ENCODE measurements at places on chromosomes 16 and 17. TPM values are rescaled to one million over a fixed set of nuclear protein-coding genes. Genes with fewer than 3 reads are reported as not detected.

The CX3CL1 gene
- not detected for total RNA-seq

The TNFSF12 gene
- total RNA-seq = 12.7 TPM

The CPD gene
- 146 TPM for total RNA-seq

The KCNJ12 gene
- total RNA-seq = under 0.01 TPM

The C1QTNF1 gene
- 14.4 TPM for total RNA-seq

The TSPAN10 gene
- 11.5 TPM for total RNA-seq

The GRB7 gene
- under 0.01 TPM for total RNA-seq

The TNP2 gene
- not detected for total RNA-seq

The GRIN2A gene
- total RNA-seq = 1.5 TPM

The PRSS33 gene
- not detected for total RNA-seq

The CAMKK1 gene
- 9.1 TPM for total RNA-seq

The STRADA gene
- 35.4 TPM for total RNA-seq

The HEATR9 gene
- total RNA-seq = not detected

The SMTNL2 gene
- not detected for total RNA-seq

The EVI2A gene
- total RNA-seq = 191 TPM
